ENCODE measurements at places on chromosomes 5 and 9.
A peak's percentile ranks its signal among the peaks of the same experiment; 100 is the strongest.

- peak; percentile 36 for DNase-seq
Measured at GRCh38 chr9:98806394-98807035, 955 bp upstream of the GALNT12 start.

DNA sequence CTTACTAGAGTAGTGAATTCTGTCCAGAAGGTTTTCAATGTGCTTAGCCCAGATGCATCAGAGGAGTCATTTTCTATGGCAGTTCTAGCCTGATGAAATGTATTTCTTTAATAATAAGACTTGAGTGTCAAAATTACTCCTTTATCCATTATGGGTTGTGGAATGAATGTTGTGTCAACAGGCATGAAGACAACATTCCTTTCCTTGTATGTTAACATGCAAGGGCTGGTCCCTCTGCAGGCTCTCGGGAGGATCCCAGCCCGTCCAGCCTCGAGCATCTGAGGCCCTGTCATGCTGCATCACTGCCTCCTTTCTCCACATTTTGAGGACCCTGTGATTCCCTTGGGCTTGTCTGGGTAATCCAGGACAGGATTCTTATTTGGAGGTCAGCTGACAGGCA lies 42.9 kb upstream of the FAM120AOS start:
- no peak for DNase-seq

- DNase-seq: no peak
Measured at GRCh38 chr5:10254686-10255085, 4.6 kb downstream of the CCT5 start.

- peak; percentile 91 for DNase-seq
Measured at GRCh38 chr5:53023969-53024368, 34.8 kb downstream of the ITGA2 start.

GRCh38 chr5:30113542-30113941 lies 1079.9 kb upstream of the CDH6 start:
- peak; percentile 50 for DNase-seq

- no peak for DNase-seq
Measured at GRCh38 chr5:60437308-60437707, 262.7 kb downstream of the DEPDC1B start.

- DNase-seq: no peak
Measured at GRCh38 chr5:63555874-63556273, 406.4 kb downstream of the HTR1A start.

- no peak for DNase-seq
Measured at GRCh38 chr5:23158179-23158578, 305.0 kb upstream of the CDH12 start.

- no peak for DNase-seq
Measured at GRCh38 chr9:86263876-86264275, 4.4 kb upstream of the C9orf153 start.

DNA sequence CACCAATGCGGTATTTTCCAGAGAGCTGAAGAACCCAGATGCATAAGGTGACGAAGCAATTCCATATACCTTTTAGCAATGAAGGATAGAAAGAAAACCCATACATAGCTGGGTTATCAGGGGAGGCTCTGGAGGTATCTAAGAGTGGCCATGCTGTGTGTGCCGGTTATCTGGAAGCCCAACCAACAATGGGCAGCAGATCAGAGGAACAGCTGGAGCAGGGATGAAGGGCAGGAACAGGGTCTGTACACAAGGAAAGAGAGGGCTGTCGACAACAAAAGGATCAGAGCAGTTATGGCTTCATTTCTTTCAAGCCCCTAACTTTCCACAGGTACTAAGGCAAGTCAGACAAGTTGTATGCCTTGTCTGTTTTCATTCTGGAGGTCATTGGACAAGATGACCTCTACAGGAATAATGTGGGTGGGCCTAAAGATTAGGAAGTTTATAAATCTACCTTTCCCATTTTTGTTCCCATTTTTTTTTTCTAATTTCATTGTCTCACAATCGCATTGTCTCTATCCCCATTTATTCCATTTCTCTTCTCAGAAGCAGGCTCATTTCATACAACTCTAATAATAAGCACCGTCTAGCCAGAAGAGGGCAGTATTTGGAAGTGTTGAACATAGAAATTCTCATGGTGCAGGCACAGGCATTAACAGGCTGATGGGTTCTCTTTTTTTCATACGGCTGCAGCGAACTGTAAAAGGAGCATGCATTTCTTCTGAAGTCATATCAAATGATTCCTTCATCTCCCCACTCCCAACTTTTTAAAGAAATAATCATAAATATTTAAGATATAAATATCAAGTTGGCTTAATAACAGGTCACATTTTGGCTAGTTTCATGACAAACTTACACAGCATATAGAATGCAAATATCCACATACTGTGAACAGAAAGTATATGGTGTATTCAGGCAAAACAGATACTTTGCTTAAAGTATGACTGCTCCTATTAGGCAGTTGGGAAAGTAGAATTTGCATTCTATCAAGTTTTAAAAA lies 63.5 kb downstream of the ZNF474 start:
- peak; percentile 87 for DNase-seq

- DNase-seq: no peak
Measured at GRCh38 chr5:76476474-76477038, 73.5 kb downstream of the IQGAP2 start.

DNA sequence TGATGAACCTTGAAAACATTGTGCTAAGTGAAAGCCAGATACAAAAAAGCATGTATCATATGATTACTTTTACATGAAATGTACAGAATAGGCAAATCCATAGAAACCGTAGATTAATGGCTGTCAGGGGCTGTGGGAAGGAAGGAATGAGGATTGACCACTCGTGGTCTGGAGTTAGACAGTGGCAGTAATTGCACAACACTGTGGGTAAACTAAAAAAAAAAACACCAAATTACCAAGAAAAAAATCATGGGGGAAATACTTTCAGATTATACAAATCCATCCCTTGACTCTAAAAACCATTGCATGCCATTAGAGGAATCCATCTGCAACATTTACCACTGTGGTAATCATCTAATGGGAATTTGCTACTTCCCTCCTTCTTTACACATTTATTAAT lies 140.0 kb downstream of the SIL1 start:
- DNase-seq: peak; percentile 52

DNA sequence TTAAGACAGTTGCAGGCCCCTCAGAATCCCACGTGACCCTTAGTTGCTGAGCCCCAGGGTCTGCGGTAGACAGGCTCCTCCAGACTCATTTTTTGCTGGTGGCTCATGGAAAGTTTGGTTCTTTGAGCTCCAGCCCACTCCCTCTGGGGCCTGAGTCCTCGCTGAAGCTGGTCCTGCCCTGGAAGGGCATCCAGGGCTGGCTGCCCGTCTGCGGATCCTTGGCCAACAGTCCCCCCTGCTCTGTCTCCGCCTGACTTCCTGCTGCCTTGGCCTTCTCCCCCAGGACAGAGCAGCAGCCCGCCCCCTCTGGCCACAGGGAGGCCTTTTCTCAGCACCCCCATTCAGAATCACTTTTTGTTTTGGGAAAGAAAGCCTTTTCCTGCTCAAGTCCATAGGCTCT lies 24.4 kb downstream of the SLC6A7 start:
- DNase-seq: peak; percentile 52

GRCh38 chr5:17228821-17229291 lies 11.4 kb downstream of the BASP1 start:
- peak; percentile 78 for DNase-seq

DNA sequence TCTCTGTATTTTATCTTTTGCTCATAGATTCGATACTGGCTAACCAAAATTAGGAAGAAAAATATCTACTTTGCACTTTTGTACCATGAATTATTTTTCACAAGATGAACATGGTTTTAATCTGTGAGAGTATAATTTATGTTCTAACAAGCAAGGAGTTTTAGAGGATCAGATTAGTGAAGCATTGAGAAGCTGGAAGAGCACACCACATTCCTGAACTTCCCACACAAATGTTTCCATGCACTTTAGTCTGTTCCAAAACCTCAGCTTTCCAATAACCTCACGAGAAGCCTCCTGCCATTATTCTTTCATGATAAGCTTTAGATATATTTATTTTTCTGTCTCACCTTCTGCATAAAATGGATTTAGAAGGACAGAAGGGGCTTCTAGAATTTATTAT lies 98.7 kb upstream of the MPDZ start:
- DNase-seq: peak; percentile 8

DNA sequence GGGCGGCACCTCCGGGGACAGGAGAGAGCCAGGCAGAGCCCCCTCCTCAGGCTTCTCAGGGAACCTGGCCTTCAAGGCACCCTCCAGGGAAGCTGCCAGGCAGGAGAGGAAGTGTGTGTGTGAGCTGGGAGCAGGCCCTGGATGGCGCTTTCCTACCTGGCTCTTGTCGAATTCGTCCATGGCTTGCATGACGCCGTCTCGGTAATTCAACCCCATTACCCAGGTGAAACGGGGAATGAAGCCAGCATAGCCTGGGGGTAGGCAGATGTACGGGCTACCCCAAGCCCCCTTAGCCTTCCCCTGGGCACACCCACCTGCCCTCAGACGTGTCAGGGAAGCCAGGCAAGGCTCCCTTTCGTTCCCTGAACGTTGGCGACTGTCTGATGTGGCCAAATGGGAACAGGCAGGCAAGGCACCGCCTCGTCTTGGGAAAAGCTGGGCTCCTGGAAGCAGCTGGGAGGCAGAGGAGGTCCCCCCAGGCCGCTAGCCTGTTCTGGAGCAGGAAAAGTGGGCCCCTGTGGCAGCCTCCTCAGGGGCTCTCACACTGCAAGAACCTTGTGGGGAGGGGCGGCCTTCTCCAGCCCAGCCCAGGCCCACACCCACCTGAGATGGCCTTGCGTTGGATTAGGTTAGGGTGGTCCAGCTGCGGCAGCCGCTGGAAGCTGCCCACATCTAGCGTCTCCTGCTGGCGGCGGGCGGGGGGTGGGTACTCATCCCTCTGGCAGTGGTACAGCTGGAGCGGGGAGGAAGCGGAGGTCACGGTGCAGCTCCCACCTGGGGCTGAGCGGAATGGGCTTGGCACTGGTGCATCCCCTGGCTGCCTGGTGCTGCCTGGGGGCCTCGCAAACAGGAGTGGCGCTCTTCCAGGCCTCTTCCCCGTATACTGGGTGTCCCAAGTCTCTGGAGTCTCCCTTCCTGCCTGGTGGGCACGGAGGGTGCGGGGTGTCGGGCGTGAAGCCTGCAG lies 3.7 kb downstream of the TUBB4B start:
- no peak for DNase-seq

- no peak for DNase-seq
Measured at GRCh38 chr9:134616341-134616740, 25.3 kb upstream of the COL5A1 start.

- peak; percentile 40 for DNase-seq
Measured at GRCh38 chr9:122377241-122378164, 6.7 kb downstream of the PTGS1 start.

GRCh38 chr5:88833371-88834130 lies 49.4 kb downstream of the MEF2C start:
- peak; percentile 89 for DNase-seq

DNA sequence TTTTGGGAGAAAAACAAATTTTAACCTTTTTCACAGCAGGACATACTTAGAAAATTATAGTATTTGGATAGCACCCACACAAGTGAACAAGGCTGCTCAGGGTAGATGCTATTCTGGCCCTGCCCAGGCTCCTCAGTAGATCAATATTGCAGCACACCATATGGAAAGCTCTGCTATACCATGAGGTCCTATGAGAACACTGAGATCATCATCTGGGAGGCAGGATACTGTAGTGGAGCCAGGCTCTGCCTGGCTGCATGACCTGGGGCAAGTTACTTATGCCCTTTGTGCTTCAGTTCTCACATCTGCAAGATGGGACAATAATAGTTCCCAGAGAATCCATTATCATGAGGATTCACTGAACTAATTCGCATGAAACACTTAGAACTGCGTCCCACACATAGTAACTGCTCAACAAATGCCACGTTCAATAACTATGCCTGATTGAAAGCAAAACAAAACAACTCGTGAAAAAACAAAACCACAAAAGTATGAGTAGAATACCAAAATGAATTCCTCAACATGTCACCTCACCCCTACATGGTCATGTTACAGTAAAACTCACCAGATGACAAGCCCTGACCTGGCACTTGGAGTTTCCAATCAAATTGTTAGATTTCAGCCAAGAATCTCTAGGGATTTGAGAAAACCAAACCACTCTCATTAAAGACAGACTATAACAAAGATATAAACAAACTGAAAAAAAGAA lies 31.9 kb downstream of the ARSB start:
- DNase-seq: peak; percentile 63
